ENCODE measurements at places on chromosomes 2 and 18. TPM values are rescaled to one million over a fixed set of nuclear protein-coding genes. Genes with fewer than 3 reads are reported as not detected.

DNA sequence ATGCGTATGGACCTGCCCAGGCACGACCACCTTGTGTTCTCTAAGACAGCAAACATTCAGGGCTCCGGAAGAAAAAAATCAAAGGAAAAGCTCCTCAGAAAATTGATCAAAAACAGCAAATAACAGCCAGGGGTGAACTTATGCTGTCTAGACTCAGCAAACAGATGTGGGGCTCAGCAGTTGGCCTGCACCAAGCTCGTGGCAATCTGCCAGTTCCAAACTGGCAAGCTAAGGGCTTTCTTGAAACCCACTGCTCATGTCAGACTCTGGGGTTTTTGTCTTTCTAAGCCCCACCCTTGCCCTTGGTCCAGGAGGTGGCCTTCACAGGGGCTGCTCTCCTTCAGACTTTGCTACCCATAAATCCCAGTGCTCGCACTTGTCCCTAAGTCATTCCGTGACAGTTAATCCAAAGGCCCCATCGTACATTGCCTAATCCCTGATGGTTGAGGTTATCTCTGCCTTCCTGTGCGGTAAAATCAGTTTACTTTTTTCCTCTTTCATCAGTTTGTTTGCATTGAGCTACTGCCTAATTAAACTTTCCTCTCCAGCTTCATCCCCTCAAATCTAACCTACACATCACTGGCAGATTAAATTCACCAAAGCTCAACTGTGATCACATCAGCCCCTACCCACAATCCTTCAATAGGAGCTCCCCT, 408.0 kb downstream of the LRATD1 start:
- no peak for DNase-seq

DNA sequence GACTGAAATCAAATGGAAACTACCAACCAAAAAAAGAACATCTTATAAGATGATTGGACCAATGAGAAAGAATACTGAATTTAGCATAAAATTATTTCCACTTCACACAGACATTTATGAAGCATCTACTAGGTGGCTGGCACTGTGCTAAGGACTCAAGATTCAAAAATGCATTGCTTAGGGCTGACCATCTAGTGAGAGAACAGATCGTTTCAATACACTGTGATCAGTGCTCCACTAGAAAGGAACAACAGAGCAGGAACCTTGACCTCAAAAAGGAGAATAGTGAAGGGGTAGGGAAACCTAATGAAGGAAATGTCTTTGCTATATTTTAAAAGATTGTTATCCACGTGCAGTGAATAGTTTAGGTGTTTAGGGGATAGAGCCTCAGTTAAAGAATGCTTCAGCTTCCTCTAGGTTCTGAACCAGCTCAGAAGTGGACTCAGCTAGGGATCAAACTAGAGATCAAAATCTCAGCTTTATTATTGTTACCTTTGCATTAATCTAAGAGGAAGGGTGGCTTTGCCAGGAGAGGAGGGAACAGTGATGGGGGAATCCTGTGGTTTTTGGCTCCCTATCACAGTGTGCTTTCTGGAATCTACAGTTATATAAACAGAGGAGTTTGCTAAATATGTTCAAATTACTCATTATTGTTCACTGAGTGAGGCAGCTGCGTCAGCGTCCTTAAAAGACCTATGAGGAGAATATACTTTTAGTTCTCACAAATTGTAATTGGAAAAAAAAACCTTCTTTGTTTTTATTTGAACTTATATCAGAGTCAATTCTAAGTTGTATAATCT, 16.2 kb upstream of the BBS5 start:
- no peak for DNase-seq

GRCh38 chr2:173187941-173188788, 112.5 kb downstream of the MAP3K20 start:
- DNase-seq = no peak

GRCh38 chr2:168560817-168561499, 104.9 kb downstream of the CERS6 start:
- DNase-seq = no peak

DNA sequence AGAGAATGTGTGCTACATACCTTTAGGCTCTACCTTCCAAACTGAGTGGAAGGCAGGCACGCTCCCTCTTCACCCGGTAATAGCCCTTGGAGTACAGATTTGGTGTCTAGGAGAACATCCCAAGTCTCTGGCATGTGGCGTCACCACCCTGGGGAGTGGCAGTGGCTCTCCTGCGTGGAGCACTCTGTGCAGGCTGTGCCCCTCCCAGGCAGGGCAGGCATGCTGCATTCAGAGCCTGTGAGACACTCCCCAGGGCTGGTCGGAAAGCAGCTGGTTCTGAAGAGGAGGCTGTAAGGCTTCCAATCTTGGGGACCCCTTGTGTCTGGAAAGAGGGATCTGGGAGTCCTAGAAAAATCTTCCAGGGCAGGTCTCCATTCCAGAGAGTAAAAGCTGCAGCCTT, 193.3 kb downstream of the ANKRD30B start:
- no peak for DNase-seq

GRCh38 chr2:79630060-79630459, 117.2 kb downstream of the CTNNA2 start:
- DNase-seq = no peak

GRCh38 chr18:363301-364085, 95.6 kb upstream of the THOC1 start:
- DNase-seq = no peak

DNA sequence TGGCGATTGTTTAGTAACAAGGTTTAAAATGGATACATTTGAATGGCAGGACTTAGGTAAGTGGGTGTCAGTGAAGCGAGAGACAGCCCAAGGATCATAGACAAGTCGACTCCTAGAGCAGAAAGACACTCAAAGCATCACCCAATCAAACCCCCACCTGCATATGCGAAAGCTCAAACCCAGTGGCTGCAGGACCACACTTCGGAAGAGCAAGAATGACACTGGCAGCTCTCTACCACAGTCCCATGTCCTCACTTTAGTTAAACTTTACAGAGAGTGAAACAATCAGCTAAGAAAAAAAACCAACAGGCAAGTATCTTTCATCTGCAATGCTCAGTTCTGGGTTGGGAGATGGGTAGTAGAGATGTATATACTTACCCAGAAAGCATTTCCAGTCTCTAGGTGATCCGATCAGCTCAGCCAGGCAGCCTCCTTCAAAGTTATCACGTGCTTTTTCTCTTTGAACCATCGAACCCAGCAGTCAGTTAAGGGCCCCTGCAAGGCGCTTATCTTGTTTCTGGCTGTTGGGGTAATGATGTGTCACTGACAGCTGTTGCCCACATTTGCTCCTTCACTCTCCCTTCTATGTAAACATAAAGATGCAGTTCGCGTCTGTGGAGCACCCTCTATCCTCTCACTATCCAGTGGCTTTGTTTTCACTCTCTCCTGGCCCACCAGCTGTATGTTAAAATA, 357.5 kb upstream of the ID2 start:
- no peak for DNase-seq

GRCh38 chr2:37267685-37268084, 36.2 kb downstream of the NDUFAF7 start:
- DNase-seq = no peak

- DNase-seq = no peak
Measured at GRCh38 chr2:133720429-133720828, 152.2 kb upstream of the NCKAP5 start.

DNA sequence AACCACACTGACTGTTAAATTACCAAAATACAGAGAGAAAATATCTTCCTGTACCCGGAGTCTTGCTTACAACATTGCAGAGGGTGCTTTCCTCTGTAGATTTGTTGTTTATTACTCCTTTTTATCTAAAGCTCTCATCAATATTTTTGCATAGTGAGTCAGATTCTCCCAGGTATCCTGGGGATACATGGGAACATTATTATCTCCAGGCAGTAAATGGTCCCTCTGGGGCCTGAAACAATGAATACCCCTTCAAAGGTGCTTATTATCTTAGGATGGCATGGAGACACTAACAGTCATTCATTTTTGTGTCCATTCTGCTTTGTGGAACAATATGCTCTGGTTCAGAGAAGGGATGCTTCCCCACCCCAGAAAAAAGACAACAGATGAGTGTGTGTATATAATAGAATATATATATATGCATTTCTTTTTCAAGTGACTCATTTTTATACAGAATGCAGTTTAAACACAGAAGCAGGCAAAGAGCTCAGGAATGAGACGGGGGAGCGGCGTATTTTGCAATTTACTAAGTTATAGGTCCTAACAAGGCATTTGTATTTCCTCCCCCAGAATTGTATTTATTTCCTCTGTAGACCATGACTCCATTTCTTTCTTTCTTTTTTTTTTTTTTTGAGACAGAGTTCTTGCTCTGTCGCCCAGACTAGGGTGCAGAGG, 424.8 kb upstream of the ZEB2 start:
- DNase-seq = no peak

DNA sequence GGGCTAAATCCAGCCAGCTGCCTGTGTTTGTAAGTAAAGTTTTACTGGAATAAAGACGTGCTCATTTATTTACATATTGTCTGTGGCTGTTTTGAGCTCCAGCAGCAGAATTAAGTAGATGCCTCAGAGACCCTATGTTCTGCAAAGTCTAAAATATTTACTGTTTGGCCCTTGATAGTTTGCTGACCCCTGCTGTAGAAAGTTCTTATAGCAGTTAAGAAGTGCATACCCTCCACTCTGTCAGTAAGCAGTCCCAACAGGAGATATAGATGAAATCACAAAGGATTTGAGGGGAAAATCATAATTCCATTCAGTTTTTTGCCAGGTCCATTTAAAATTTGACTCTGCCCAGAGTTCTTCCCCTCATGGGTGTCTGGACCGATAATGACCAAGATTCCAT, 50.1 kb upstream of the ITM2C start:
- DNase-seq = no peak

DNA sequence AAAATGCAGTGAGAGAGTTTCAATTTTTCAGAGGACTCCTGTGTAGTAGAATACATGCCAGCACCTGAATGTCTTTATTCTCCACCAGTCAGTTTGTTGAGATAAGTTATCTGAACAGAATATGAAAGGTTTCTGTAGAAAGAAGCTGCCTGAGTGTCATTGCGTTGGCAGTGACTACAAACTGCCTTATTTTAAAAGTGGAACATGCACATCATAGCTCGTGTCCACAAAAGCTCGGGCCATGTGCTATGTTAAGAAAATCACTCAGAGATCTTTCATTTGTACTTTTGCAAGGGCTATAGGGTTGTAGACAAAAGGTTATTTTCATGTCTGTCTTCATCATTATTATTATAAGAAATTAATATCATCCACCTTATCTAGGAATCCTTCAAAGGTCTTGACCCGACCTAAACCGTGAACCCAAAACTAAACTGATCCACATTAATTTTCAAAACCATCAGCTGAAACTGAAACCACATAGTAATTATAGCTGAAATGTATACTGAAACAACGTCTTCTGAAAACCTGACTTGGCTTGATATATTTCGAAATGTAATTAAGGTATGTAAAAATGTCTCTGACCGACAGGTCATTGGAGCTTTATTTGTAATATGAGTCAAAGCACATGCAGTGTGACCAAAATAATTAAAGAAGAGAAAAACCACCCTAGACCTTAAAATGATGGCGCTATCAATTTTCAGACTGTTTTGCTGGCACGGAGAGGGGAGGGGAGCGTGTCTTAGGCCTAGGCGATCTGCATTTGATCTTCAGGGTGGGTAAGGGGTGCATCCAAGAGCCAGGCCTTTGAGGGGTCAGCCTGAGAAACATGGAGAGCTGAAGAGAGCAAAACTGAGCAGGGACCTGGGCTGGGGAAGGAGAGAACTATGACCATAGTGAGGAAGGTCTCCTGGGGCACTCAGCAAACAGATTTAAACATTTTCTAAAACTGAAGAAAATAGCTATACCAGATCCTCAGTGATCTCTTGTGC, 232.1 kb downstream of the SOX11 start:
- DNase-seq = no peak

DNA sequence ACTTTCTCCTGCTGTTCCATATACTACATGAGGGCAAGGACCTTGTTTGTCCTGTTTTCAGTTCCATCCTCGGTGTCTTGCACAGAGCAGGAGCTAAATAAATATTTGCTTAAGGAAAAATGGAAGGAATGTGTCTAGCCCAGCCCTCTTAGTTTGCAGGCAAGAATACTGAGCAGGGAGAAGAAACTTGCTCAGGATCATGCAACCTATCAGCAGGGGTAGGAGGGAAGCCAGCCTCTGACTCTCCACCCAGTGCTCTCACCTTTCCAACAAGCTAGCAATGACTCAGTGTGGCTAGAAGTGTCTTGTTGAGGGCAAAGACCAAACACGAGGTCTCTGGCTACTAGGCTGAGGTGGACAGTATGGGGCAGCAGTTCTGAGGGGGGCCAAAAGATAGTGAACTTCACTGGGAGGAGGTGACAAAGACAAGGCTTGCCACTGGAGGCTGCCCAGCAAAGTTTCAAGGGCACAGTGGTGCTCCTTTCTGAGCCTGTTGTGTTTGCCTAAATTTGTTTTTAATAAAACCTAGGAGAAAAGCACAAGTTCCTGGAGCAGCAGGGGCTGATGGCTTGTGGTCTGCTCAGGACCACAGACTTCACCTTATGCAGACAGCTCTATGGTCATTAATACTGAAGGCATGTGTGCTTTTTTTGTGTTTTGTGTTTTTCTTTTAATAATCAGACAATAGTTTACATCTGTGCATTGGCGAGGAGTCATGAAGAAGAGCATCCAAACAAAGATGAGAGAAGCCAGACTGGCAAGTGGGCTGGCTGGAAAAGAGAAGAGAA, 49.1 kb upstream of the CTAGE1 start:
- DNase-seq = no peak

- no peak for DNase-seq
Measured at GRCh38 chr2:11388262-11389051, 44.0 kb upstream of the ROCK2 start.

GRCh38 chr2:240898108-240898730, 2.3 kb upstream of the MAB21L4 start:
- DNase-seq = no peak

DNA sequence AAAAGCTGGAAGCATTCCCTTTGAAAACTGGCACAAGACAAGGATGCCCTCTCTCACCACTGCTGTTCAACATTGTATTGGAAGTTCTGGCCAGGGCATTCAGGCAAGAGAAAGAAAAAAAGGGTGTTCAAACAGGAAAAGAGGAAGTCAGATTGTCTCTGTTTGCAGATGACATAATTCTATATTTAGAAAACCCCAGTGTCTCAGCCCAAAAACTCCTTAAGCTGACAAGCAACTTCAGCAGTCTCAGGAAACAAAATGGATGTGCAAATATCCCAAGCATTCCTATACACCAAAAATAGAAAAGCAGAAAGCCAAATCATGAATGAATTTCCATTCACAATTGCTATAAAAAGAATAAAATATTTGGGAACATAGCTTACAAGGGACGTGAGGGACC, 11.1 kb downstream of the SLC8A1 start:
- no peak for DNase-seq

GRCh38 chr2:142997231-142997630, 119.8 kb downstream of the KYNU start:
- DNase-seq = no peak

AGXT gene
- not detected for total RNA-seq

IL18R1 gene
- 0.80 TPM for total RNA-seq

EFEMP1 gene
- 18.8 TPM for total RNA-seq

ANKRD53 gene
- total RNA-seq = 0.69 TPM

MSH6 gene
- total RNA-seq = 12.0 TPM

RAMP1 gene
- 90.4 TPM for total RNA-seq

B3GNT7 gene
- total RNA-seq = 0.51 TPM

OR6B2 gene
- not detected for total RNA-seq

CRYGC gene
- not detected for total RNA-seq

TMEM169 gene
- not detected for total RNA-seq

ZSWIM2 gene
- not detected for total RNA-seq

ALLC gene
- total RNA-seq = not detected

LOXL3 gene
- total RNA-seq = 0.99 TPM

PTPRN gene
- total RNA-seq = 1.1 TPM

KCNG2 gene
- not detected for total RNA-seq
